Aorta (tissue), 5 donors: ENCODE measurements at places on chromosomes 7 and 10. TPM values are rescaled to one million over a fixed set of nuclear protein-coding genes. Genes with fewer than 3 reads are reported as not detected.

DNA sequence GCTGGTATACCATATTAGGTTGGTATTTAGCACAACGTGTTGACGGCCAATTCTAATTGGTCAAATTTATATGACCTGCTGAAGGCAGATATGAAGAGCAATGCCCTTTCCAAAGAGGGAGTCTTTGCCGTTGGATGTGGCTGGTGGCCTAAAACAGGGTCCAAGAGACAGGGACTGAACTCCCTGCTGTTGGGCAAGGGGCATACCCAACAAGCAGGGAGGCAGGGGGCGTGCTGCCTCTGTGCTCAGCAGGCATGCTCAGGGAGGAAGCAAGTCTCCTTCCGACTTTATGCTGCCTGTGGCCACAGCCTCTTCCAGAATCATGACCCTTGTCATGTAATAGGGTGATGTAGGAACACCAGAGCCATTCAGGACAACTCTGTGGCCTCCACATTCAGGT, 167.7 kb upstream of the NPVF start:
- no peak for DNase-seq

- no peak for DNase-seq
Measured at GRCh38 chr10:30775779-30776591, 146.4 kb upstream of the LYZL2 start.

DNA sequence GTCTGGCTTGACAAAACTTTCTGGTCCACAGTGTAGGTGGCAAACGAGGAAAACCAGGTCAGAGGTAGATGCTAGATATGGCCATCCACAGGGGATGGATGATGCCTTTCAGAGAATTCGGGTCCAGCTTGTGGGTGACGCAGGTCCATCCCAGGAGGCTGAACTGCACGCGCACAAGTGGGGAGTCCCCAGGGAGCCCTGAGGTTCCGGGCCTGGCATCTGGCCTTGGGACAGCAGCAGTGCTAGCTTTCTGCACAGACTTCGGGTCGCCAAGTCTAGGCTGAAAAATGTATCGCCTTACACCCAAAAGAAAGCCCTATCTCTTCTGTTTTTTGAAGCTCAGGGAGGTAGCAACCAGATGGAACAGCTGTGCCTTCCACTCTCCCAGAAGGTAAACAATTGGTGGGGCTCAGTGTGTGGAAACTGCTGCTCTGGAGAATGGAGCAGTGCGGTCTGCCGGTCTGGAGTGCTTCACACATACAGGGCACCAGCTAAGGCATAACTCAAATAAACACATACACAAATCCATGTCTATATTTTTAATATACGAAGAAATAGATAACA, 119.3 kb upstream of the ACBD5 start:
- DNase-seq: no peak

DNA sequence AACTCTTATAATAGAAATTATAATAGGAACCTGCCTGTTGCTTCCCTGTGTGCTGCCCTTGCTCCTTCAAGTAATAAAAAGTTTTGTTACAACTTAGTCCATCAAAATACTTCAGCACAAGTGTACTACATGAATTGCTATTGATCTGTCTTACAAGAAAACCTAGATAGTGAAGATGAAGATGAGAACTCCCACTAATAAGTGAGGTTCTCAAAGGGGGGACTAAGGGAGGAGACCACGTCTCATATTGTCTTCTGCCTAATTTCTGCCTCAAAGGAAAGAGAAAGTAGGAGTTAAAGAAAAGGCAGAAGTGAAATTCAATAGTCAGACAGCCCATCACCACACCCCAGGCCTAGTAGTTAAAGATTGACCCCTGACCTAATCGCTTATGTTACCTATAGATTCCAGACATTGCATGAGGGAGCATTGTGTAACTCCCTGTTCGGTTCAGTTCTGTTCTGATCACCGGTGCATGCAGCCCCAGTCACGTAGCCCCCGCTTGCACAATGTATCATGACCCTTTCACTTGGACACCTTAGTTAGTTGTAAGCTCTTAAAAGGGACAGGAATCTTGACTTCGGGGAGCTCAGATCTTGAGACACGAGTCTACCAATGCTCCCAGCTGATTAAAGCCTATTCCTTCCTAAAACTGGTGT, 18.2 kb upstream of the CHST3 start:
- DNase-seq: no peak

DNA sequence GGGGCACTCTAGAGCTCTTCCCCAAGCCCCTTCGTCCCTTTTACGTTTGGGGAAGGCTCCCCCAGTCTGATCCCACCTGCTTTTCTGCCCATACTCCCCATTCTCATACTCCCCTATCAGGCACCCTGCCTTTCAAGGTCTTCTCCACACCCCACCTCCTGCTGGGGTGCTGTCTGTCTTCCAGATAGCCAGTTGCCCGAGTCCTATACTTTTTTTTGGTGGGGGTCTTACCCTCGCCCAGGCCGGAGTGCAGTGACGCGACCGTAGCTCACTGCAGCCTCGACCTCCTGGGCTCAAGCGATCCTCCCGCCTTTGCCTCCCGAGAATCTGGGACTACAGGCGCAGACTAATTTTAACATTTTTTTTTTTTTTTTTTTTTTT, 775 bp upstream of the ABHD11 start:
- no peak for DNase-seq

- no peak for DNase-seq
Measured at GRCh38 chr10:77431209-77431611, 206.4 kb downstream of the KCNMA1 start.

GRCh38 chr7:153397906-153398305, 638.4 kb downstream of the ACTR3B start:
- DNase-seq: no peak

DNA sequence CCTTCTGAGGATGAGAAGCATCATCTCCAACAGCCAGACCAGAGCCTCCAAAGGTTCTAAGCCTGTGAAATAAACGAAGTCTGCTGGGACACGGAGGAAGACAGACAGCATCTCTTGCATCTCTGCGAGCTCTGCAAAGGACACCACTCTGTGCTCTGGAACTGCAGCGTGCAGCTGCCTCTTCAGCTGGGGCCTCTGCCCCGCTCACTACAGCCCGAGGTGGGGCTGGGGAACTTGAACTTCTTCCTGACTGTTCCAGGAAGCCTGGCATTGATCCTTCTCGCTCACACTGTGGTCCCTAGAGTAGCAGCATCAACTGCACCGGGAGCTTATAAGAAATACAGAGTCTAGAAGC, 163.3 kb downstream of the USP6NL start:
- DNase-seq: no peak

GRCh38 chr10:7210516-7210915, 200.3 kb downstream of the SFMBT2 start:
- DNase-seq: no peak

DNA sequence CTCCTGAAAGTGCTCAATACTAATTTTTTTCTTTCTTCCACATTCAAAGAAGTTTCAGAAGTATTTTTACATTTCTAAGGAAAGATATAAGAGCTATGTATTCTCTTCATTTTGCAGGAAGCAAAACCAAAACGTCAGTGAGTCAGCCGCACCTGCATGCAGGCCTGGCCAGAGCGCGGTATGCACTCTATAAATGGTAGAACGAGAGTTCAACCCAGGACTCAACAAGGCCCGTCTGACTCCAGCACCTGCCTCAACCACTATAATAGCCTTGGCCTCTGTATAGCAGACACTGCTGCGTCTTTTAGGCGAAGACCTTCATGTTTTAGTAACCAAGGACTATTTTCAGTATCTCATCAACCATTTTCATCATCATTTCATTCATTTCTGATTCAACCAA, 113.2 kb downstream of the KMT2E start:
- DNase-seq: no peak

GRCh38 chr10:74282151-74282847, 131.3 kb downstream of the ADK start:
- no peak for DNase-seq

- no peak for DNase-seq
Measured at GRCh38 chr7:48004638-48005037, 24.3 kb downstream of the SUN3 start.

- no peak for DNase-seq
Measured at GRCh38 chr7:122010116-122010515, 133.9 kb downstream of the AASS start.

GRCh38 chr10:28644647-28645046, 32.7 kb upstream of the BAMBI start:
- no peak for DNase-seq

DNA sequence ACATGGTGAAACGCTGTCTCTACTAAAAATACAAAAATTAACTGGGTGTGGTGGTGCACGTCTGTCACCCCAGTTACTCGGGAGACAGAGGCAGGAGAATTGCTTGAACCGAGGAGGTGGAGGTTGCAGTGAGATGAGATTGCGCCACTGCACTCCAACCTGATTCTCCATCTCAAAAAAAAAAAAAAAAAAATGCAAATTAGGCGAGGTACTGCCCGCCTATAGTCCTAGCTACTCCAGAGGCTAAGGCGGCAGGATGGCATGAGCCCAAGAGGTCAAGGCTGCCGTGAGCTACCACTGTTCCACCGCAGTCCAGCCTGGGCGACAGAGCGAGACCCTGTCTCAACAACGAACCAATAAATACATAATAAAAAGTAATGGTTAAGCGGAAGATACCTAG, 1.1 kb upstream of the EIF4H start:
- no peak for DNase-seq

GRCh38 chr10:95250856-95251255, 39.9 kb downstream of the PDLIM1 start:
- DNase-seq: no peak

Gene FGFR2
- 13.1 TPM for total RNA-seq

Gene SUV39H2
- 8.0 TPM for total RNA-seq

Gene AOAH
- total RNA-seq: 10.0 TPM

Gene PRF1
- 3.2 TPM for total RNA-seq

Gene RUFY2
- total RNA-seq: 31.6 TPM

Gene SFTPD
- total RNA-seq: 0.30 TPM

Gene SFTPA1
- total RNA-seq: 1.7 TPM

Gene CPED1
- 119 TPM for total RNA-seq

Gene TMEM140
- total RNA-seq: 12.0 TPM
